ENCODE measurements at places on chromosomes 3 and 15. TPM values are rescaled to one million over a fixed set of nuclear protein-coding genes. Genes with fewer than 3 reads are reported as not detected.

The SI gene
- 0.11 TPM for polyA plus RNA-seq

The MBNL1 gene
- polyA plus RNA-seq: 22.0 TPM

- DNase-seq: peak; percentile 54
Observed at GRCh38 chr15:43775411-43775965, 1.3 kb downstream of the ELL3 start.

DNA sequence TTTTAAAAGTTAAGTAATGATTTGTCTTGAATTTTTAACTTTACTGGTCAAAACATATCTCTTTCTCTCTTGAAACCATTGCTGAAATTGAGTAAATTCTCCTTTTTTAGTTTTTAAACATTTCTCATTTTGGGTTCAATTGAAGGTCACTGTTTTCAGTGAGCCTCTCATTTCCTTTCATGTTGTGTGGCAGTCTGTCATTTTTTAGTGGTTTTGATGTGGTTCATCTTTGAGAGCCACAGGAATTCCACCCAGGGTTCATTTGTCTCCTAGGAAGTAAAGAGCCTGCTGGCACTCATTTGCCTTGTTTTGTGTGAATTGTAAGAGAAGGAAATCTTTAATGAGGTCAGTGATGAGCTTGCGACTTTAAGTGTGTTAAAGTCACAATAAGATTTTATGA, 10.4 kb downstream of the CLDN11 start:
- peak; percentile 32 for DNase-seq

The SCN11A gene
- 0.17 TPM for polyA plus RNA-seq
